CD8-positive, alpha-beta T cell (primary cell): ENCODE measurements at places on chromosomes 7 and 10. TPM values are rescaled to one million over a fixed set of nuclear protein-coding genes. Genes with fewer than 3 reads are reported as not detected.

DNA sequence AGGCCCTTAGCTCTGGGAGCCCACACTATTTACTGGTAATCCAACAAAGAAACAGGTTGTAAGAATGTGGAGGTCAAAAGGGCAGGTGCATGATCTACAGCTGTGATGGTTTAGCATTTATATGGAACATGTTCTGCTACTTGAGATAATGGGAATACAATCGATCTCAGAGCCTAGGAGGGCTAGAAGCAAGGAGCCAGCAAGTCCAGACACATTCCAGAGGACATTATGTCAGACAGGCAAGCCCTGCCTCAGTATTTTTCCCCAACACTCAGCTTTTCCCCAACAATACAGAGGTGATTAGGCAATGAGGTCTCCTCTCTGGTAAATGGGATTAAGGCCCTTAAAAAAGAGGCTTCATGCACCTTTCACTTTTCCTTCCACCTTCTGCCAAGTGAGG, 21.4 kb upstream of the GNAT3 start:
- DNase-seq, result no peak

- no peak for DNase-seq
Observed at GRCh38 chr10:133438711-133439273, 14.4 kb upstream of the SPRN start.

DNA sequence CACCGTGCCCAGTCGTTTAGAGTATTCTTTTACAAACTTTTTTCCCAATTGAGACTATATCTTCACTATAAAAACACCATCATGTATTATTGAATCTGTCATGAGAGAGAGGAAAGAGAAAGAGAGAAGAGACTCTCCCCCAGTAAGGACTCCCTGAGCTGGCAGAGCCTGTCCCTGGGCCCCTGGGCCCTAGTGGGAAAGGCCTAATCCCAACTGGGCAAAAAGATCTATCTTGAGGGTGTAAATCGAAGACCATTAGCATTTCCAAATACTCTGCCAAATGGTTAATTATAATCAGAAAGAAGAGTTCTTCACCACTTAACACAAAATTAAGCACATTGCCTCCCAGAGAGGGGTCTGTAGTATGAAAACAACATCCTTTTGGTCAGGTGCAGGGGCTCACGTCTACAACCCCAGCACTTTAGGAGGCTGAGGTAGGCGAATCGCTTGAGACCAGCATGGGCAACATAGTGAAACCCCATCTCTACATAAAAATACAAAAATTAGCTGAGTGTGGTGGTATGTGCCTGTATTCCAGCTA, 108.2 kb downstream of the SKIDA1 start:
- no peak for DNase-seq

DNA sequence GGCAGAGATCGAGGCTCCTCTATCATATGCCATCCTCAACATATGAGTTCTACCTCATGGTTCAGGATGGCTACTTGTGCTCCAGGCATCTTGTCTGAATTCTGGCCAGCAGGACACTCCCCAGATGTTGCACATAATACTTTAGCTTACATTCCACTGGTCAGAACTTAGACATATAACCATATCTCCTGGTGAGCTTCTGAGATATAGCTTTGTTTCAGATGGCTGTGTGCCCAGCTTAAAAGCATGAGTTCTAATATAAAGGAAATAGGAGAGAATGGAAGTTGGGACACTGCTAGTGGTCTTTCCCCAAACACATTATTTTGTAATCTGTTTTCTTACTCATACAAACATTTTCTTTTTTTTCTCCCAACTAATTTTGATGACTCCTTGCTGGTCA, 50.8 kb upstream of the IFRD1 start:
- no peak for DNase-seq

GDF10 gene
- total RNA-seq, result not detected

PAPOLB gene
- total RNA-seq, result not detected

NACAD gene
- total RNA-seq, result 0.68 TPM

SFMBT2 gene
- total RNA-seq, result 27.5 TPM

CCL24 gene
- not detected for total RNA-seq

DNA sequence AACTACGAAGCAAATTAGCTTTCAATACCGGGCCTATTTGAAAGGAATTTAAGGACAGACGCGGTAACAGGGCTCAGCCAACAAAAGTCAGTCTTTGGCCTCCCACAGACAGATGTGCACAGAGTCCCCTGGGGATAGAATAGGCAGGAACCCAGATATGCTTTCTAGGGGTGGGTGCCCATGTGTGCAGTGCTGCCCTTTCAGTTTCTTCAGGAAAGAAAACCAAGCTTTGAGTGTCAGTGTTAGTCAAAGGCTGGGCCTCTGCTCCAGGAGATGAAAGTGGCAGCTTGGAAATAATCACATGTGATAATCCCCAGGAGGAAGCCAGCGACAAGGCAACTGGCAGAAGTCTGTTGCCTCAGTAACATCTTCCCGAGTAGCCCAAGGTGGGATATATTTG, 43.8 kb upstream of the CSTF2T start:
- no peak for DNase-seq

FKBP6 gene
- not detected for total RNA-seq

DNA sequence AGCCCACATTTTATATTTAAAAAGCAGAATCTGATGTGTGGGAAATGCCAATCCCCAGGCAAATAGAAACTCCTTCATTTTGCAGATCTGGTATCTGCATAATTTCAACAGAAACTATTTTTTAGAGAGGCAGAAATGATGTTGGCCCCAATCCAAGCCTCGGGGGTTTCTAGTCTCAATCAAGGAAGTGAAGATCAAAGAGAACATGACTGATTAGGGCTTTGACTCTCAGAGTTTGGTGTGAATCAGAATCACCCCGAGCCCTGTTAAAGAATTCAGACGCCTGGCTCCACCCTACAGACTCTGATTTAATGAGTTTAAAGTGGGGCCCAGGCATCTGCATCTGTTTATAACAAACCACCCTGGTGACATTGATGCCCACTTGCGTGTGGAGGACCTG, 36.7 kb upstream of the UBE2H start:
- DNase-seq, result peak; percentile 9

PROSER2 gene
- 4.4 TPM for total RNA-seq

GRCh38 chr10:29730969-29731368, 96.2 kb upstream of the SVIL start:
- DNase-seq, result no peak

DNA sequence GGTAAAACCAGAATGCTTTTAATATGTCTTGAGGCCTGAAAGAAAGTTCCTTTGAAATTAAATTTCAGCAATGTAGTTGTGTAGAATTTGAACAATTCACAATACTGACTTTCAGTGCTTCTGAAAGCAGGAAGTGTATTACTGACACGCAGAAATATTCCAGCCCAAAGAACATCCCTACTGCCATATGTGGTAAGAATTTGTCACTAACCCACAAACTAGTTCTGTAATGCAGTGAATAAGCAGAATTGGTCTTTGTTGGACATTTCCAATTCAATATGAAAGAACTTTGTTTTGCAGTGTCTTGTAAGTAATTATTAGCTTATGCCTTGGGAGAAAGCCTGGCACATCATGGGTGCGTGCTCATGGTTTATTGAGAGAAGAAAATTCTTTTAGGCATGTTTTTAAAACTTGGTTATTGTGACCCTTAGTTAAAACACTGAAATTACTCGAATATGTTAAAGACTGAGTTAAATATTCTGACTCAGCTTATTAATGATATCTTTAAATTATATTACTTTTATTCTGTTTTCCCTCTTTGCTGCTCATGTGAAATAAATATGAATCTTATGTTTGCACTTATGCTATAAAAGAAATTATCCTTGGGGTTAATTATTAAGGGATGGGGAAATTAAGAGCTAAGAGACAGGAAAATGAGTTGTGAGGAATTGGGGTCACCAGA, 33.4 kb downstream of the PTPN12 start:
- peak; percentile 24 for DNase-seq

- DNase-seq, result no peak
Observed at GRCh38 chr7:7922684-7923385, 45.8 kb upstream of the GLCCI1 start.

TTYH3 gene
- 10.1 TPM for total RNA-seq

- peak; percentile 95 for DNase-seq
Observed at GRCh38 chr10:11162828-11163599, 145.3 kb downstream of the CELF2 start.

LIPJ gene
- not detected for total RNA-seq

DNA sequence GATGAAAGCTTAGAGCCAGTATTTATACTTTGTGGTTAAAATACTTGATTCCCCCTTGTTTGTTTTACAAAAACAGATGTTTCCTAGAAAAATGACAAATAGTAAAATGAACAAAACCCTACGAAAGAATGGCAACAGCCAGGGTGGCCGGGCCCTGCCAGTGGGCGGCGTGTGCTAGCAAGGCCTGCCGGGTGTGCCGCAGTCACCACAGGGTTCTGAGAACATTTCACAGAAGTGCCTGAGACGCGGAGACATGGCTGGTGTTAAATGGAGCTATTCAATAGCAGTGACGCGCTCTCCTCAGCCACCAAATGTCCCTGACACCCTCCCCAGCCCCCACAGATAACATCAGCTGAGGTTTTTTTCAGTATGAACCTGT, 14.5 kb downstream of the GPR146 start:
- DNase-seq, result no peak

GRCh38 chr7:74405191-74405898, 48.4 kb upstream of the GTF2IRD1 start:
- DNase-seq, result peak; percentile 17

GRCh38 chr7:130695840-130696239, 9.5 kb upstream of the TSGA13 start:
- DNase-seq, result no peak
